ENCODE measurements at places on chromosomes 16 and 17. TPM values are rescaled to one million over a fixed set of nuclear protein-coding genes. Genes with fewer than 3 reads are reported as not detected.

DNA sequence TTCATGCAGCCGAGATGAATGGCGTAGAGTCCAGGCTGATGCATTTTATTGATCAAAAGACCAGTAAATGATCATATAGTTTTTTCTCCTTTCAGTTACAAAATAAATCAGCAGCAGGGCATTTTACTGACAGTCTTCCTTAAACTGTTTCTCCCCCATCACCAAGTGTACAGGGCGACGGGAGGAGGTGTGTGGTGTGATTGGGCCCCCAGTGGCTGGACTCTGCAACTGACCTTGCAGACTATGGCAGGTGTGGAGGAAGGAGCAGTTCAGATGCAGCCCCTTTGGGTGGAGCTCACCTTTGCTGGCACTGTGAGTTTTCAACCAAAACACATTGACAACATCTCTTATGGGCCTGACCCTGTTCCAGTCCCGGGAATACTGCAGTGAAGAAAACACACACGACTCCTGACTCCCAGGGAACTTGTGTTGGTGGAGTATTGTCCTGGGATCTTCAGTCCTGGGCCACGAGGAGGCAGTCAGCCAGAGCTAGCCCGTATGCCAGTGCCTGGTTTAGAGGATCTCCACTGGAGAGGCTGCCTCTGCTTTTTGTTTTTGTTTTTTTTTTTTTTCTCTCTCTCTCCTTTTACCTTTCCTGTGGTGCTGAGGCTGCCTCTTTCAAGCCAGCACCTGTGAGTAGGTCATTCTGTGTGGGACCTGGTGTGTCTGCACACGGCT, 29.8 kb downstream of the KIAA0513 start:
- no peak for DNase-seq

- DNase-seq: peak; percentile 26
Measured at GRCh38 chr17:47720754-47721533, 12.1 kb upstream of the TBX21 start.

GRCh38 chr17:8803531-8804420, 4.6 kb upstream of the MFSD6L start:
- DNase-seq: no peak

- DNase-seq: peak; percentile 91
Measured at GRCh38 chr16:29804455-29805231, 1.7 kb upstream of the MAZ start.

- peak; percentile 33 for DNase-seq
Measured at GRCh38 chr16:3454093-3454492, 10.6 kb downstream of the NAA60 start.

GRCh38 chr16:67674851-67675578, 8.4 kb downstream of the C16orf86 start:
- no peak for DNase-seq

- DNase-seq: peak; percentile 78
Measured at GRCh38 chr17:1931844-1932579, 93.1 kb downstream of the RTN4RL1 start.

The RAB26 gene
- total RNA-seq: not detected

The PPP1R27 gene
- not detected for total RNA-seq

The LPCAT2 gene
- total RNA-seq: not detected

The KRT20 gene
- not detected for total RNA-seq

The EPOP gene
- total RNA-seq: 7.9 TPM
